ENCODE measurements at places on chromosomes 4 and X.

DNA sequence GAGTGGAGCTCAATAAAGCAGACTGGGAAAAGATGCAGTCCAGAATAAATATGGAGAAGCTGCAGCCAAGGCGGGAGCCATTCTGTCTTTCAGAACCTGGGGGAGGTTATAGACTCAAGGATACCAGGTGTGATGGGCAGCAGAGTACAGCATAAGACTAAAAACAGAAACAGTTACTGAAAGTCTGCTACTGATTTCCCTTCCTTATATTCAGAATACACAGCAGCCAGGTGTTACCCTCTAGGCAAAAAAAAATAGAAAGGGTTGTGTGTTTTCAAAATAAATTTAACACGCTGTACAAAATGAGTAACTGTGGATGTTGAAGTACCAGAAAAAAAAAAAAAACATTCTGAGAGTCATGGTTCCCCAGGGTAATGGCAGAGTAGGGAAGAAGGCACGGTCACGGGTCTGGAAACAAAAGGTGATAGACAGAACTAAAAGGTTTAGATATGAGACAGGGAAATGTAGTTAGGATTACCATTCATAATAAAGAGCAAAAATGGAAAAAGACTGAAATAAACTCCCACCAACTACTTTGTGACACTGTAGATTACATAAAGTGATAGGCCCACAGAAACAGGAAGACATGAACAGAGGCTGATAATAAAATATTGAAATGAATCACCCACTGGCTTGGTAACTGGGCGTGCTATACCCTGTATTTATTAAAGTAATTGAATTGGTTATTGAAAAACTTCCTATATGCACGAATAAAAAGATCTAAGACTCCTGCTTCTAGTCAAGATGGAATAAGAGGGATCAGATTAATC lies 10.8 kb upstream of the HHIP start:
- no peak for DNase-seq

- DNase-seq, result no peak
Measured at GRCh38 chrX:71659959-71660358, 7.4 kb upstream of the LOC101059915 start.

DNA sequence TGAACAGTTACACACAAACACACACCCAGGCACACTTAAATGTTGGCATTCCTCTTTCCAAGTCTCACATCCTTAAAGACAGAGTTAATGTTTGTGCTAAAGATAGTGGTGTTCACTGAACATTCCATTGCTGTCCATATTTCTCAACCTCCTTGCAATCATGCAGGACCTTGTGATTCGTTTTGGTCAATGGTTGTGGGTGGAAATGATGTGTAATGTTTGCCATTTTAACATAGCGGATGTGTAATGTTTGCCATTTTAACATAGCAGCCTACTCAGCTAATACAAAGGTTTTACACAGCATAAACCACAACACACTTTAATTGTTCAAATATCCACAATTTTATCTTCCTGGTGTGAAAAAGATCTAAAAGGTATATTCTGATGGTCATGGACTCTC lies 93.9 kb downstream of the CEP44 start:
- no peak for DNase-seq

DNA sequence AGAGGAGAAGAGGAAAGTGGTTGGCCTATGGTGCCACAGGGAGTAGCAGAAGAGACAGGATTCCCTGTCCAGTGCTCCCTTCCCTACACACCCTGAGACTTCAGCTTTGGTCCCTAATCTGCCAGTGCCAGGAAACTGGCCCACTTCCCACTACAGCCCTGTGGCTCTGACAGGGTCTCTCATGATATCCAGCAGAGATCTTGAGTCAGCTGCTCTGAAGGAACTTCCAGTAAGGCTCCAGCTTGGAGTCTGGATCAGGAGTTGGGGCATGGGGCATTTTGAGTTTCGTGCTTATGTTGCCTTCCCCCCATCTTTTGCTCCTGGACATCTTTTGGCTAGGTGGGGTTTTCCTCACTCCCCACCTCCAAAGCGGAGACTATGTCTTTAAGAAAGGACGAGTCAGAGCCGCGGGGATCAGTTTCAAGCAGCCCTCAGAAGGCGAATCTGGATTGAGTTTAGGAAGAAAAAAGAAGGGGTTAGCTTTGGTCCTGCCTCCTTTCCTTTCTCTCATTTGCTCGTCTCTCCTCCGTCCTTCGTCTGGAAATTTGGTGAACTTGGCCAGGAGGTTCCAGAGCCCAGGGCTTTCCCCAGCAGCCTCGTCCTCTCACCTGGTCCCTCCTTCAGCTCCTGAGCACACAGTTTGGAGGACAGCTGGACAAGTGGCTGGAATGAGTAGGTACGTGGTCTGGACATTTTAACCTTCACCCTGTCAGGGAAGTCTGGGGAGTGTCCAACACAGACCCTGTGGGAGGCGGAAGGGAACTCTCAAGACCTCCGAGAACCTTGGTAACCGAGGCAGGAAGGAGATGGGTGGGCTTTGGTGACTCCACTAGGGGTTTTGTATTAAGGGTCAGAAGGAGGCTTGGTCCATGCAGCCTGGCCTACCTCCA lies 104.4 kb downstream of the RTL5 start:
- no peak for DNase-seq

DNA sequence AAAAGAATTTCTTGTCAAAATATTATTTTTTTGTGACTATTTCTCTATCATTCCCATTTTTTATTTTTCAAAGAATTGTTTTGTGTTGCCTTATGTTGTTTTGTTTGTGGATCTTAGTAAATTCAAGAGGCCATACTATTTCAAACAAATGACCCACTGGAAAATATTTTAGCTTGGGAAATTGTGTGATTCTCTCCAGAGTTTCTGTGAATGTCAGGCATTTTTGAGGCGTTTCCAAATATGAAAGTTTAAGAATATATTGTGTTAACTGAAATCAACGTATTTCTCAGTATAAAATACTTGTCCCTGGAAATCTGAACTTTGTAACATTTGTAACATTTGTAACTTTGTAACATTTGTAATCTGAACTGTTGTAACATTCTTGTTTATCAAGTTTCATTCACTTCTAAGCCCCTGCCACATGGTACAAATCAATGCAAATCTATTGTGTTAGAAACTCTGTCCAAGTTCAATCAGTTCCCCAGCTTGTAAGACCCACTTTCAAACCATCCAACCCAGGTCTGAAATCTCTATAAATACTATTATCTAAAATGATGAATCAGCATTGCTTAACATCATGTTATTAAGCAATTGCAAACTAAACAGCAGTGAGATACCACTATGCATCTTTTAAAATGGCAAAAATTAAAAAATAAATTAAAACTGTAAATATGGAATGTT lies 465.4 kb upstream of the GRID2 start:
- no peak for DNase-seq

GRCh38 chr4:110248831-110249253 lies 50.4 kb upstream of the ELOVL6 start:
- no peak for DNase-seq

DNA sequence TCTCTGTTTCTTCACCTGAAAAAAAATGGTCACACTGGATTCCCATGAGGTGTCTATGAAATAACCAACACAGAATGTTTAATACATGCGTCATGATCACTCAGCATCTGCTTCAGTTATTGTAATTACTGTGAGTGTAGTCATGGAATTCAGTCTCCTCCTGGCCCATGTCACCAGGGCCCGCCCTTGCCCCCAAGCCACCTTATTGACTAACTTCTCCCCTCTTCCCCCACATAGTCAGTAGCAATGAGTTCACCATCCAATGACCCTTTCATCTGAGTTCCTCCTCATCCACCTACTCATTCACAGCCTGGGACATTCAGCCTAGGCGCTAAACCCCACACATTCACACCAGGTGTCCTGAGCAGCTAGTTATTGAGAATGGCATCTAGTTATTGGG lies 15.6 kb downstream of the PNMA6F start:
- DNase-seq, result no peak
